RPMI7951 (cell line): ENCODE measurements at places on chromosomes 1 and 21. TPM values are rescaled to one million over a fixed set of nuclear protein-coding genes. Genes with fewer than 3 reads are reported as not detected.
A peak's percentile ranks its signal among the peaks of the same experiment; 100 is the strongest.

GRCh38 chr1:100198596-100198995 lies 20.5 kb upstream of the LRRC39 start:
- no peak for DNase-seq

DNA sequence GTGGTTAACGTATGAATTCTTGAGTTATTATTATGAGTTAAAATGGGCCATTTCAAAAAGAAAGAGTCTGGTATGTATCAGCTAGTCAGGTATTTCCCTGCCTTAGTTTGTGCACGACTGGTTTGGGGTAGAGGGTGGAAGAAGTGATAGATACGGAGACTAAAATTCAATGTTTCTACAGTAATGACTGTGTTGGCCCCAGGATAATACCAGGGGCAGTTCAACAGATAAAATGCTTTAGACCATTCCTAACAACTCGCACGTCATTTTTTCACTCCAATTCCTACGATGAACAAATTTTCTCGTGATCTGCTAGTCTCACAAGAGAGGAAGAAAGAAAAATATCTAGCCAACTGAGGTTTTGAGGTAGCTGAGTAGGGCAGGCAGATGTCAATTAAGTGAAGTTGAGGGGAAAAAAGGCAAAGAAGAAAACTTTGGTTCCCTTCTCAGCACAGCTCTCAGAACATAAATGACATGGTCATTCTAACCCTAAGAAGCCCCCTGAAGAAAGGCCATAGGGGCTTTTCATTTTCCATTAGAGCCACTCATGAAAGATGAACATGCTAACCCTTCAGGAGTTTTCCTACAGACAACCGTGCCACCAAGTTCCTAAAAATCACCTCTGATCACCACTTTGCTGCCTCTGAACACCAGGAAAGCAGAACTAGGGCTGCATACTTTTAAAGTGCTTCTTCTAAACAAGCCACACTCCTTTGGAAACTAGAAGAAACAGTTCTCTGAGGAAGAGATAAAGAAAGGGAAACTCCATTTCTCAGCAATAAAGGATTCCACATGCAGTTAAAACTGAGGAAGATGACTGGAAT lies 5.6 kb downstream of the MCOLN2 start:
- no peak for DNase-seq

GRCh38 chr21:41240040-41240439 lies 72.1 kb downstream of the BACE2 start:
- no peak for DNase-seq

DNA sequence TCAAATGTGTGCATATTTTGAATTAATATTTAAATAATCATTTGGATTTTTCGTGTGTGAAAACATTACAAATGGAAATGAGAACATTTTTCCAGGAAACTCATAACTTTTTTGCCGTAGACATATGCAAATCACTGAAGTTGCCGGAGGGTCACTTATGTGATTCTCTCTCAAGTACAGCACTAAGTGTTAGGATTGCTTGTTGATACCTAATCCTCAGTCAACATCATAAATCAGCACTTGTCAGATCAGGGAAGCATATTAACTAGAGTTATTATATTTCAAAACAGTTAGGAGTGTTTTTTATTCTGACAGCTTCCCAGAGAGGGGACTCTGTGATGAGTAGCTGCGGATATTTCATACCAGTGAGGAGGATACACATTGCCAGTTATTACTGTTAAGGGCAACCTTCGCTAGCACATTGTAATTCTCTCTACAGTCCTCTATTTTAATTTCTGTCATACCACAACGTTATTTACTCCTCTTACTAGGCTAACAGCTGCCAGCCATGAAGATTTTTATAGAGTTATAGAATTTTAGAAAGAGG lies 41.5 kb downstream of the NCAM2 start:
- DNase-seq: no peak

DNA sequence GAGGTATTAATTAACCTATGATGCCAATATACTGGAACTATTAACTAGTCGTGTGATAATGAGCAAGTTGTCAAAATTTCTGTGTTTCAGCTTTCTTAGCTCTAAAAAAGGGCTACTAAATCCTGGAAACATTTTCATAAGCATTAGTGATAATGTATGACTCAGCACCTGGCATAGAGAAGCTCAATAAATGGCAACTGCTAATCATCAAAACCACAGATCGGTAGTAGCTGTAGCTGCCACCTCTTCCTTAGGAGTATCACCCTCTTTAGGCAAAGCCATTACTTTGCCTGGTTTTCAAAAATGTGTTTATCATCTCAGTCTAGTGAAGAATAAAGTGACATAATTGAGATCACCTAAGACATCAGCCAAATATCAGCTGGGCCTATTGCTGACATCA lies 75.5 kb downstream of the TPR start:
- no peak for DNase-seq

DNA sequence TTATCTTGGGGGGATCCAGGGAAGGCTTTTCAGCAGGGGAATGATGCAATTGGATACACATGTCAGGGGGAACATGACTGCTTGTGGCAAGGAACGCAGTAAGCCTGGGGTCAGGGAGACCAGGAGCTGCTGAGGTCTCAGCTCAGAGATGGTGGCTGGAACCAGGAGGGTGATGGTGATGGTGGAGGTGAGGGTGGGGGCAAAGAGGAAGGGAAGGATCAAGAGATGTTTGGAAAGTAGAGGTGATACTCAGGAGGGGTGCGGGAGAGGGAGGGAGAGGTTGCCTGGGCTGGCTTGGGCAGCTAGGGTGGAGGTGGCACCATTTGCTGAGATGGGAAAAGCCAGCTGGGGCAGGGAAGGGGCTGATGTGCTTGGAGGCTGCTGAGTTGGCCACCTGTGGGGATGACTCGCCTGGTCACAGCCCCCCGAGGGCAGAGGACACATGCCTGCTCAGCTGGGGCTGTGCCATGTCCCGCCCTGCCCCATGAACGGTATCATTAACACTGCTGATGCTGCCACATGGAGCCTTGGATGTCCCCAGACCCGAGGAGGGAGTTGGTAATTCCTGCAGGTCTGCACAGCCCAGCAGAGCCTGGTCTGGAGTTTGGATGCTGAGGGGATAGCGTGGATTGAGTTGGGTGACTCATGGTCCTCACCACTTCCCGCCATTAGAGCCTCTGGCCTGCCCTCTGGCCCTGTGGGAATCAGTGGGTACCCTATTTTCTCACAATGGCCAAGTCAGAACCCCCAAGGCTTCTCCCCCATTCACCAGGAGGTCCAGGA lies 6.3 kb upstream of the PADI1 start:
- peak; percentile 90 for DNase-seq

- DNase-seq: no peak
These were observed 8.7 kb upstream of the COX20 start for GRCh38 chr1:244826712-244827111.

GRCh38 chr1:28173151-28173979 lies 3.1 kb downstream of the PTAFR start:
- DNase-seq: peak; percentile 17

The AMY2A gene
- not detected in 2 replicates for total RNA-seq

- DNase-seq: no peak
These were observed 936 bp downstream of the ZFP69B start for GRCh38 chr1:40451238-40451585.

DNA sequence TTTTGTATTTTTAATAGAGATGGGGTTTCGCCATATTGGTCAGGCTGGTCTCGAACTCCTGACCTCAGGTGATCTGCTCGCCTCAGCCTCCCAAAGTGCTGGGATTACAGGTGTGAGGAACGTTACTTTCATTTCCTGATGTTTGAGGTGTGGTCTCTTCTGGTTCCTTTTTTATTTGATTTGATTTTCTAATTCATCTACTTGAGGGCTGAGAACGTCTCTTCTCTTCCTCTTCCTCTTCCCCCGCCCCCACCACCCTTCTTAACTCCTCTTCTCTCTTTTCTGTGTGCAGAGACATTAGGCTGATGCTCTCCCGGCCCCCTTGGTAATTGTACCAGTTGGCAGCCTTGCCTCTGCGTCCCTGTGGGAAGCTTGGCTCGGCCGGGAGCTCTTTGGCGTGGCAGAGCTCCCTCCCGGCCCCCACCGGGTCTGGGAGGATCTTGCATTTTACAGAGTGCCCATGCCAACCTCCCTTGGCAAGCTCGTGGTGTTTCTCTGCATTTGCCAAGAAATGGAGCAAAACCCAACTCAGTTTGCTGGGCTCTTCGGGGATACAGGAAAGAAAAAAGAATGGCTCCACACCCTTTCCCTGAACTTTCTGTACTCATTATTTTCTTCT lies 19.9 kb downstream of the CRYAA start:
- DNase-seq: peak; percentile 13

DNA sequence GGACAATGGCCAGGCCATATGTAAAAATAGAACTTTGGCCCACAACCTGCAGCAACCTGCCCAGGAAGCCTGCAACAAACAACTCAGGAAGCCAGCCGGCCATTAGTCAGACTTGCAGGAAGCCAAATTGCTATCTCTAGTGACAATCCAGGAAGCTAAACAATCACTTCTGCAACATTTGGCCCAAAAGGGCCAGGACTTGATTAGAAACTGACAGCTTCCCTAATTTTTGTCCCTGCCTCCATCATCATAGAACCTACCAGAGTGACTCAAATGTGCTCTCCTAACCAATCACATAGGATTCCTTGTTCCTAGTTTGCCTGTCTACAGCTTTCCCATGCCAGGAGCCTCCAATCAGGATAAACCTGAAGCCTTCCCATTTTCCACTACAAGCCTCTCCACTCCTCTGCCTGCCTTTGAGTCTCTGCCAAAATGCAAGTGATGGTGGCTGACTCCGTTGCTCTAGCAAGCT lies 639.3 kb downstream of the PTPRU start:
- DNase-seq: no peak

DNA sequence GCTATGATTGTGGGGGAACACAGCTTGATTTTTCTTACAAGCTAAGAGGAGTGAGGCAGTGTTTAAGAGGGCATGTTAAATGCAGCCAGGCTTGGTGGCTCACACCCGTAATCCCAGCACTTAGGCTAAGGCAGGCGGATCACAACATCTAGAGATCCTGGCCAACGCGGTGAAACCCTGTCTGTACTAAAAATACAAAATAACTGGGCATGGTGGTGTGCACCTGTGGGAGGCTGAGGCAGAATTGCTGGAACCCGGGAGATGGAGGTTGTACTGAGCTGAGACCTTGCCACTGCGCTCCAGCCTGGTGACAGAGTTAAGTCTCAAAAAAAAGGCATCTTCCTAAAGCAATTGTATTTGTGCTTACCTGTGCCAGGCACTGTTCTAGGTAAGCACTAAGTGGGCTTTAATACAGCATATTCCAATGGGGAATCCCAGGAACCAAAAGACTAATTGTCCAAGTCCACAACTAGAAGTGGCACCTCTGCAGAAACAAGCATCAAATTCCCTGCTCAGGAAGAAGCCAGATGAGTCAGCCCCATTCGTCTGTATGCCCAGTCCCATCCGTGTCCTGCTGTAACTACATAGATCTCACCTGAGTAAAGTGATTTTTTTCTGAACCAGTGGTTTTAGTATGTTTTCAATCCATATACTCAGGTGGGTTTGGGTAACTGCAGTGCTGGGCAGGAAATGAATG lies 4.6 kb downstream of the RCC1 start:
- DNase-seq: peak; percentile 53

GRCh38 chr21:43928222-43929125 lies 63.5 kb downstream of the AGPAT3 start:
- DNase-seq: no peak

The ADAMTS1 gene
- total RNA-seq: 6.8 and 8.7 TPM in 2 replicates

DNA sequence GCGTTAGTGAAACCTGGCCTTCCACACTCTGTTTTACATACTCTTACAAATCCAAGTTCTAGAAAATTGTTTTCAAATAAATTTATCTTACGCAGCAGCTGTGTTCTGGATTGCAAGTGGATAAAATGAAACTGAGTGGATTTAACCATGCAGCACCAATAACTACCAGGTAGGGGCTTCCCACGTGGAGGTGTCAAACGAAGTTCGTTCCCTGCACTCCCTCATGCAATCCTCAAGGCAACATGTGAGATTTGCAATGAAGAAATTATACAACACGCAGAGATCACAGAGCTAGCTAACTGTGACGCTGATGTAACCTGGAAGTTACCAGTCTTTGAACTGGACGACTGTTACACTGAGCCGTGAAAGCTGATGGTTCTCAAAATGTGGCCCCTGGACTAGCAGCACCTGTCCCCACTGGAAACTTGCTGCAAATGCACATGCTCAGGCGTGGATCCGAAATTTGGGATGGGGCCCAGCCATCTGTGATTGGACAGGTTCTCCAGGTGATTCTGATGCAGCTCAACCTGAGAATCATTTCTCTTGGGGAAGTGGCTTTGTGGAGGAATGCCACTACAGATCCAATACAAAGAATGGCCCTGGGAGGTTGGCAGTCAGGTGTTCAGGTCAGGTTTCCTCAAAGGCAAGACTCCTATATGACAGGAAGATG lies 36.3 kb downstream of the RSPH1 start:
- no peak for DNase-seq

DNA sequence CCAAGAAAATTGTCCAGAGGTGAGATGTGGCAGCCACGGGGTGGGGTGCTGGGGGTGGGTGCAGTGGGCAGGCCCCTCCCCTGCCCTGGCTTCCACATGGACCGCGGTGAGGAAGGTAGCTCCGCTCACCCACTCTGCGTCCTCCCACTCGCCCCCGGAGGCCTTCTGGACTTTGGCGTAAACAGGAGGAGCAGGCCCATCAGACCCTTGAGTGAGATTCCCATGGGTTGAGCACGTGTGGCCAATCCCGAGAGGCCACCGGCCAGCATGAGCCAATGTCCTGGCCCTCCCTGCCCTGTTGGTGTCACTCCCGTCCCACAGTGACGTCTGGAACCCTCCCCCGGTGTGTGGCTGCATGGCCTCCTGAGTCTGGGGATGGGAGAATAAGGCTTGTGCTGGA lies 8.2 kb upstream of the TMEM240 start:
- no peak for DNase-seq

DNA sequence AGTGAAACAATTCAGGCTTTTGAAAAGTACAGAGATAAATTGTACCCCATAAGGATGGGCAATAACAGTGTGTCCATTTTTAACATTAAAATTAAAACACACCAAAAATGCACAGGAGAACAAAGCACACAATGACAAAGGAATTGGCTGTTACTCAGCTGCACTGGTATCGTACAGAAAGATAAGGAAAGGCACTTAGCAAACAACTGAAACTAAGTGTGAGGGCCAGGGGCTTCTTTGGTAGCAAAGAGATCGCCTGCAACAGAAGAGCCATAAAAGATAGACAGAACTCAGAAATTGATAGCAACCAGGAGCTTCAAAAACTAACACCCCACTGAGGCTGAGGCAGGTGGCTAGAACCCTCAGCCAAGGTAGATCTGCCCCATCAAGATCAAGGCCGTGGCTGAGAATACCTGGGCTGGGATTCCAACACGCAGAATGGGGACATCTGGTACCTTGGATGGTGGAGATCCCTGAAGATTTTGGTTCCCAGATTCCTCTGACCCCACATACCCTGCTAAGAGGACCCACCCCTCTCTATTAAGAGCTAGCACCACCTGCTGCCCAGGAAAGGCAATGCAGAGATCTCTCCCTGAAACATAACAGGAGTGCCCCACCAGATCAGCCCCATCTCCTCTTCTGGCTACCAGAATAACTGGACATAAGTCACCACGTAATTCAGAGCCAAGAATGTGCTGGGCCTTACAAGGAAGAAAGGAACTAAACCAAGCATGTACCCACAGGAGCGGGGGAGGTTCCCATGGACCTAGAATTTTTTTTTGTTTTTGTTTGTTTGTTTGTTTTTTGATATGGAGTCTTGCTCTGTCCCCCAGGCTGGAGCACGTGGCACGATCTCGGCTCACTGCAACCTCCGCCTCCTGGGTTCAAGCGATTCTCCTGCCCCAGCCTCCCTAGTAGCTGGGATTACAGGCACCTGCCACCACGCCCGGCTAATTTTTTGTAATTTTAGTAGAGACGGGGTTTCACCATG lies 16.2 kb downstream of the PLEKHO1 start:
- DNase-seq: peak; percentile 49

- DNase-seq: no peak
These were observed 152.9 kb downstream of the BARHL2 start for GRCh38 chr1:90564164-90564563.

- no peak for DNase-seq
These were observed 71.3 kb downstream of the TMEM53 start for GRCh38 chr1:44602634-44603628.

The RAD54L gene
- total RNA-seq: 12.7 and 13.1 TPM in 2 replicates

The CHODL gene
- not detected in 2 replicates for total RNA-seq
